Stimulated activated CD4-positive, alpha-beta T cell treated with anti-CD3 and anti-CD28 coated beads, Interleukin-15, amount 100 ng/mL, for 1 hour (primary cell): ENCODE measurements at places on chromosomes 4 and X.

GRCh38 chr4:120432301-120432860 lies 365.7 kb upstream of the MAD2L1 start:
- DNase-seq: no peak

DNA sequence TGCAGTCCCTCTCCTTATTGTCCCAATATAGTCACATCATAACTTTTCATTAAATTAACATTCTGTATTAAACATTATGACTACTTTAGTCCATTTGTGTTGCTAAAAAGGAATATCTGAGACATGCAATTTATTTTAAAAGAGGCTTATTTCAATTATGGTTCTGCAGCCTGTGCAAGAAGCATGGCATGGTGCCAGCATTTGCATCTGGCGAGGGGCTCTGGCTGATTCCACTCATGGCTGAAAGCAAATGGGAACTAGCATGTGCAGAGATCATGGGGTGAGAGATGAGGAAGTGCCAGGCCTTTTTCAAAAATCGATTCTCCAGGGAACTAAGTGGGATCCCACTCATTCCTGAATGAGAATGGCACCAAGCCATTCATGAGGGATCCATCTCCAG lies 476.3 kb upstream of the RPS6KA3 start:
- DNase-seq: no peak

DNA sequence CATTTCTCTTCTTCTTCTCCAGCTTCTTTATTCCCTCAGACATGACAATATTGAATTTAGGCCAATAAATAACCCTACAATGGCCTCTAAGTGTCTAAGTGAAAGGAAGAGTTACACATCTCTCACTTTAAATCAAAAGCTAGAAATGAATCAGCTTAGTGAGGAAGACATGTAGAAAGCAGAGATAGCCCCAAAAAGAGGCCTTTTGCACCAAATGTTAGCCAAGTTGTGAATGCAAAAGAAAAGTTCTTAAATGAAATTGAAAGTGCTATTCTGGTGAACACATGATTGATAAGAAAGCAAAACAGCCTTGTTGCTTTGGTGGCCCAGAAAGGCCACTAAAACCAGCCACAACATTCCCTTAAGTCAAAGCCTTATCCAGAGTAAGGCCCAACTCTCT lies 146.2 kb upstream of the HHIP start:
- no peak for DNase-seq

DNA sequence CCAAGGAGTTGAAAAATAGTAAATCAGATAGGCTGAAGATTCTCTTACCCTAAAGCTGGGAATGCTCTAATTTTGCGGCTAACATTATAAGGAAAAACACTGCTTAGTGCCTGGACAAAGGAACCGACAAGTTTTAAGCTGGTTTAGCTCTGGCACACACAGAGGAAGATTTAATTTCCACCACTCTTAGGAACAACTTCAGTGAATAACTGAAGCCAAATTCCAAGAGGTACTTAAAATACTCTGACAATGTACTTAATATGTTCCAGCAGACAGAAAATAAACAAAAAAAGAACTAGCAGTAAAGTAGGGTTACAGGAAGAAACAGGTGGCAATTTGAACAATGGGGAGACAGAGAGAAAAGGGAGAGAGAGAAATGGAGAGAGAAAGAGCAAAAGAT lies 340.8 kb upstream of the NDST4 start:
- no peak for DNase-seq

GRCh38 chr4:5705647-5706320 lies 2.6 kb downstream of the EVC2 start:
- DNase-seq: no peak

DNA sequence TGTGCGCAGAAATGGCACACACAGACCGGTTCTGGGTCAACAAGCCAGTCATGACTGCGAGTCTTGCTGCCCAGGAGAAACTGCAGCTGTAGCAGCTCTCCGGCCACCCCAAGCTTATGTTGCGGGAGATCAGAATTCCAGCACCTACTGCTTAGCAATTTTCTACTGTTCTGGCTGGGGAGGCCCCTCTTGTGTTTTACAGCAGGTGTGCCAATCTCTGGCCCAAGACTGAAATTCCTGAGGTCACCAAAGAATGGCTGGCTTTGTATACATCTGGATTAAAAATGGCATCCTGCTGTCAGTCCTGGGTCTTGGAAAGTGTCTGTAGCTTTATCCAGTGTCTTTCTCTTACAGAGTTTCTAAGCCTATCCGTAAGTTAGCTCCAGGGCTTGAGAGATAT lies 68.9 kb upstream of the TRAM1L1 start:
- DNase-seq: no peak

GRCh38 chr4:110073053-110073845 lies 125.2 kb downstream of the ELOVL6 start:
- no peak for DNase-seq

DNA sequence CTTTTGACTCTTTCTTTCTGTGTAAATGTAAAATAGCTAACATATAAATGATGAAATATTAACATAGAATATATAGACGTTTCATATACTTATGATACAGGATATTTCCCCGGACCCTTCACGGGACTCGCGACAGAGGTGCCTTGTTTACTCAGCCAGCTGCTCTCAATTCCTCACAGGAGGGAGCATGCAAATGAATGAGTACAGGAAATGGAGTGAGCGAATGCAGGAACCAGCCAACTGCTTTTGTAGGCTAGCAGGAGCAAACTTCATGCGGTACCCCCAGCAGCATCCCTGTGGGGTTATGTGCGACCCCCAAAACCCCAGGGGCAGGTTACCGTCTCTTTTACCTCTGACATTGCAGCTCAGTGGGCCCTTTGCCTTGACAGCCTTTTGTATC lies 110.3 kb upstream of the PDHA2 start:
- DNase-seq: no peak

DNA sequence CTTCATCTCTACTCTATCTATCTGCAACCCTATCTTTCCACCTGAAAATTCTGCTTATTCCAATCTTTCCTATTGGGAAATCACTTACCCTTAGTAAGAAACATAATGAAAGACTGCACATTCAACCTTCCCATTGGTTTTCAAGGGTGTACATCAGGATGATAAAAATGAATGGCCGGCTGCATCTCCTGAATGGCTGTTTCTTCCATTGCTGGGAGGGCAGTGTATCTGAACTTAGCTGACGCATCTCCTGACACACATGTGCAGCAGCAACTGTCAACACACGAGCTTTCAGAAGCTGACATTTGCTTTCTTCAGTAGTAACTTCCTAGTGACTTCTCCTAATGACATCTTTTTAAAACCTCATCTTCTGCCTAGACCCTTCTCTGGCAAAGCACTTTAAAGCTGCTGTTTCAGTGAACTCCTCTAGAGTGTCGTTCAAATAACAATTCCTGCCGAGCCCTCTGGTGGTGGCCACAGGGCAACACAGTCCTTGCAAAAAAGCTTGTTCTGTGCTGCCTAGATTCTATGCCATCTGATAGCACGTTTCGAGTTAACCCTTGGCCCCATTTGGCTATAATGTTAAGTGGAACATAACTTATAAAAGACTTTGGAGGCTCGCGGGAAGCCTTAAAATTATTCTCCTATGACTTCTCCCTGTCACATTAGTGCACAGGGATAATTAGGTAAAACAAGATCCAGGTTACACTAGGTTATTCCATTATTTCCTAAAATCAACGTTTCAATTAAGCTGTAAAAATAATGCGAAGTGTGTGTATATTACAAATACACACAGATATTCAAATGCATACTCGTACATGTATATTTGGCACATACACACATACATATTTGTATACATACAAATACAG lies 2340.7 kb downstream of the PCDH7 start:
- DNase-seq: no peak

DNA sequence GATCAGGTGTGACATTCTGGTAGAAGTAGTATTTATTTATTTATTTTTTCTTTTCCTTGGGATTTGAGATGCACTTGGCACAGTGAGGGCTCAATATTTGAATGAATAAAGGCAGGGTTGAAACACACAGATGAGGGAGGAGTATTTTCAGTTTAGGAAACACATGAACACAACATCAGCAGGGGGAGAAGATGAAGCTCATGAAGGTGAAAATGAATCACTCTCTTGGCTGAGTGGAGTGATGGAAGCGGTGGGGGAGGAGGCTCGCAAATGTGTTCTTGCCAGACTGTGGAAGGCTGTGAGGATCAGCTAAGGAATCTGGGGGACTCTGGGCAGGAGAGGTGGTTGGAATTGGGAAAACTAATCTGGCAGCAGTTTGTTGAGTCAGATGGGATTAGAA lies 55.3 kb downstream of the ARHGAP10 start:
- DNase-seq: no peak

GRCh38 chrX:48917139-48918001 lies 1.5 kb downstream of the PIM2 start:
- peak; percentile 69 for DNase-seq

GRCh38 chr4:2928242-2929176 lies 34.7 kb downstream of the NOP14 start:
- DNase-seq: no peak

DNA sequence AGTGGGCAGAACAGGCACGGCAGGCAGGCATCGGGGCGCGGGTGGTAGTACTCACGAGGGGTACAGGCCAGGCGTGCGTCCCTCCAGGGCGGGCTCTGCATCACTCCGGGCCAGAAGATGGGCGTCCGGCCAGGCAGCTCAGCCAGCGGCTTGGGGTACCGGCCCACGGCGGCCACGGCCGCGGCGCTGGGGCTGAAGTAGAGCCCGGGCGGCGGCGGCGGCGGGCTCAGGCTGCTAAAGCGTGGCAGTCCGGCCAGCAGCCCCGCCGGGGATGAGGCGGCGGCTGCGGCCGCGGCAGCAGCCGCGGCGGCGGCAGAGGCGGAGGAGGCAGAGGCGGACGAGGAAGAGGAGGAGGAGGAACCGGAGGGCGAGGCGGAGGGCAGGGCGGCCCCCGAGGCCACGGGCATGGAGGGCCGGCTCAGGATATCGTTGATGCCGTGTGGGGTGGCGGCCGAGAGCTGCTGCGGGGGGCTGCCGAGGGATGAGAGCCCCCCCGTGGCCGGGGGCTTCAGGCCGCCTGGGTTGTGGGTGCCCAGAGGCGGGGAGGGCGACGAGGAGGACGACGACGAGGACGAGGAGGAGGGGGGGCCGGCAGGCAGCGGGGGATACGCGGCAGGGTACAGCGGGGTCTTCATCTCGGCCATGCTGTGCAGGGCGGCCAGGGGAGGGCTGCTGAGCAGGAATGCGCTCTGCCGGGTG lies 1.4 kb downstream of the NKX6-1 start:
- no peak for DNase-seq

DNA sequence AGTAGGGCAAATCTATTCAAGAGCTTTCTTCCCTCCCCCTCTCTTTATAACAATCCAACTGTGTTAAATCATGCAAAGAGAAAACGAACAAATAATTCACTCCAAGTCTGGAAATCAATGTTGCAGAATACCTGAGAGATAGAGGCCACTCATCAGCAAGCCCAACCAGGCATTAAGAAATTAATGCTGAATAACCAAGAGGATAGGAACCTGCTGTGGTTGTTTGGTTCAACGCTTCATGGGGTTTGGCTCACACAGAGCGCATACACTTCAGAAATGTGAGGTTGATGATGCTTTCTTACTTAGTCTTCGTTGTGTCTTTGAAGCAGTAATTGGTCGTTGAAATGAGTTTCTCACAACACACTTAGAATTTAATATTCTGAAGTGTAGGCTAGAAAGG lies 1540.0 kb upstream of the PABPC4L start:
- DNase-seq: no peak

DNA sequence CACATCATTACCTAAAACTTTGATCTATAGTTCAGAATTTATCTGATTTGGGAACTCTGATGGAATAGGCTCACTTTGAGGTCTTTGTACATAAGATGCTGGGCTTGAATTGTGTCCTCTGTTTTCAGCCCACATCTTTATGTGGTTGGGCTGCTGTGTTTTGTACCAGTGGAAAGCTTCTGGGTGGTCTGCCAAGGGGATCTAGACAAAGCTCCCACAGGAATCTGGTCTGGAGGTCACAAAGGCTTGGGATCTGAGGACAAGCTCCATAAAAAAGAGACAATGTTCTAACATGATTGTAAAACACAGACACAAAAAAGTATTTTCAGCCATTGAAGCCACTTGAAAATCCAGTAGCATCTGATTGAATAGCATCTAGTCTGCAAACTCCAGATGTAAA lies 393.5 kb upstream of the PITX2 start:
- DNase-seq: no peak

GRCh38 chr4:77471821-77472495 lies 133.7 kb upstream of the CXCL13 start:
- no peak for DNase-seq

DNA sequence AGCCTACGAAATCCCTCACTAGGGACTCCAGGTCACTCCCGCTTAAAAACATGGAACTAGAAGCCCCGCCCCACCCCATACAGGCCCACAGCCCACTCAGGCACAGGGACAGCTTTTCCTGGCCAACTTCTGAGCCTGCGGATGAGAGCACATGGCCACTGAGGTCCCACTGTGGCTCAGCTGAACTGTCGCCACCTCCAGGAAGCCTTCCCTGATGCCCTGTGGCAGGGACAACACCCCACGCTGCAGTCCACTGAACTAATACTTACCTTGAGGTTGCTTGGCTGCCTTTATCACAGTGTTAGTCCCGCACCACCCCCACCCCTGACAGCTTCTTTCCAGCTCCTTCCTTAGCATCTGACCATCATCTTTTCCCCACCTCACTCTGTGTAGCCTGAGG lies 39.3 kb upstream of the MAN2B2 start:
- no peak for DNase-seq

DNA sequence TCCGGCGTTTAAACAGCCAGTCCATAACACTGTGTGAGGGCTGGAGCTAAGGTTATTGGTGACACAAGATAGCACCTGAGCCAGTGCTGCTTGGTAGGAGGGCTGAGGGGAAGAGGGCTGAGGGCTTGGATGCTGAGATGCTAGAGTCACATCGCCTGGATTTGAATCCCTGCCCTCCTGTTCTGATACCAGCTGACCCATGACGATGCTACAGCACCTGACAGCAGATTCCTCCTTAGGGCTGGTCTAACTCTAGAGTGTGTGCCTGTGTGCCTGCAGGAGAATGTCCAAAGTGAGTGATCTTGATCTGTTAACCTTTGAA lies 102.5 kb downstream of the PTTG2 start:
- no peak for DNase-seq

- no peak for DNase-seq
Observed at GRCh38 chrX:39421006-39421405, 619.7 kb downstream of the MID1IP1 start.

GRCh38 chr4:3339577-3339976 lies 46.8 kb downstream of the RGS12 start:
- DNase-seq: no peak

- no peak for DNase-seq
Observed at GRCh38 chrX:57177070-57177469, 39.9 kb upstream of the SPIN2A start.

- no peak for DNase-seq
Observed at GRCh38 chr4:88130544-88131305, 27.7 kb downstream of the ABCG2 start.

DNA sequence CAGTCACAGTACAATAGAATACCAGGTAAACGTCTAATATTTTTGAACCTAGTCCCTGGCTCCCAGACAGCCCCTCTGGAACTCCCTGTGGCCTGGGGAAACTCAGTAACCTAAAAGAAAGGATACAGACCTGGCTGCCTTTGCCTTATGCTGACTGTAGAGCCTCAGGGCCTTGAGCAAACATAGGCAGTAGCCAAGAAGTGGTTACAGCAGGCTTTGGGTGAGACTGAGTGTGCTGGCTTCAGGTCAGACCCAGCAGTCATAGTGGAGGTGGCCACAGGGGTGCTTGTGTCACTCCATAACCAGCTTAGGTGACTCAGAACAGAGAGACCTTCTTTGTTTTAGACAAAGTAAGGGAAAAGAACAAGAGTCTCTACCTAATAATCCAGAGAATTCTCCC lies 141.8 kb upstream of the PRDX4 start:
- DNase-seq: no peak
